Activated CD8-positive, alpha-beta memory T cell treated with anti-CD3 and anti-CD28 coated beads for 4 hours (primary cell): ENCODE measurements at places on chromosomes 16 and 17.
A peak's percentile ranks its signal among the peaks of the same experiment; 100 is the strongest.

DNA sequence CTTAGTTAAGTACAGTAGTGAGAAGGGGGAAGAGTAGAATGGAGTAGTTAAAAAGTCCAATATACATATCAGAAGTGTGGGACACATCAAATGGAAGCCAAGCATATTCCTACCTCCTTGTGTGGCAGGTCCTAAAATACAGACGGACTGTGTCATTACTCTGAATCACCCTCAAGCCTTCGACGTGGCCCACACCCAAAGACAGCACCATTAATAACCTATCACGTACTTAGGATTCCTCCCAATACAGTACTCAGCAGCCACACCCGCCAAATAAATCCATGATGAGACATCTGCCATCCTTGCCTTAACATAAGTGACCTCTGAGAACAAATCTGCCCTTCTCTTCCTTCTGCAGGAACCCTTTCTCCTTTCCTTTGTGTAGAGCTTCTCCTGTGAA is 38.9 kb downstream of the UBE2G1 start:
- no peak for DNase-seq

- DNase-seq, result no peak
Observed at GRCh38 chr17:80365983-80366382, 49.0 kb upstream of the ENDOV start.

- no peak for DNase-seq
Observed at GRCh38 chr16:79158337-79158736, 442.2 kb downstream of the MAF start.

DNA sequence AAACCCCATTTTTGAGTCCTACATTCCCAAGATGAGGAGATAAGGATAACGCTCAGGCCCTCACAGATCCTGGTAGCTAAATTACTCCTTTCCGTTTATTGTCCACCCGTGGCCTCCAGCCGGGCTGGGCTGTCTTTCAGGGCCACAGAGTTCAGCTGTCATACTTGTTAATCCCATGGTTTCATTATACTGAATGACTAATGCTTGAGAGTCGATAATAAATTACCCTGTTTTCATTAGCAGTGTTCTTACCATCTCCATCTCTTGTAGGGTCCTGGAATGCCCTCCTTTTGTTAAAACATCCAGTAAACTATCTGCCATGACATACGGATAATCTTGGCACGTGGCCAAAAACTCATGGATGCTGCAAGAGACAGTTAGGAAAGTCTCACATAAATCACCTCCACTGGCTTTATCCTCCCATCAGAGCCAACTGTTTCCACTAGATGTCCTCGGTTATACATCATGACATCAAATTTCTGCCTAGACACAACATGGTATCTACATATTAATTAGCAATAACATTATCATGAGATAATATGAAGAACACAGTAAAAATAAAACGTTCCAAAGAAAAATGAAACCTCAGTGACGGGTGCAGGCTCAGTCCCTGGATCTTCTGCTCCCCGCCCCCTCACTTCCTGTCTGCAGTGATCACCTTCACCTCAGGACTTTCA is 45.3 kb downstream of the BRD7 start:
- no peak for DNase-seq

DNA sequence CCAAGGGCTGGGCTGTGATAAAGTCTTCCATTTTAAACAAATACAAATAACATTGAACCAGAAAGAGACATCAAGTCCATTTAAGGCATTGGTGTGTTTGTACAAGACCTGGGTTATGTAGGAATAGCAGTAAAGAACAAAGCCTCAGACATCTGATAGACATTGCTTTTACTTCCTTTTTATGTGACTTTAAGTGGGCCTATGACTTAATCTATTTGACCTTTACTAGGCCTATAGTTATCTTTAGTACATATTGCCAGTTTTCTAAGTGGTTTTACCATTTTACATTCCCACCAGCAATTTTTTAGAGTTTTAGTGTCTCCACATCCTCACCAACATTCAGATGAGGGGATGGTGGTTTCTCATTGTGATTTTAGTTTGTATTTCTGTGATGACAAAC is 298.8 kb downstream of the ZFHX3 start:
- no peak for DNase-seq

GRCh38 chr16:10205688-10206087 is 23.5 kb upstream of the GRIN2A start:
- no peak for DNase-seq

- no peak for DNase-seq
Observed at GRCh38 chr16:60818465-60818864, 1217.8 kb downstream of the CDH8 start.

GRCh38 chr16:17026600-17027242 is 444.0 kb downstream of the XYLT1 start:
- peak; percentile 8 for DNase-seq

GRCh38 chr17:57838453-57838852 is 11.4 kb downstream of the MRPS23 start:
- DNase-seq, result no peak

- no peak for DNase-seq
Observed at GRCh38 chr16:52543654-52544053, 3.3 kb downstream of the TOX3 start.

GRCh38 chr16:89536371-89536770 is 24.1 kb upstream of the RPL13 start:
- no peak for DNase-seq

GRCh38 chr17:47731396-47731795 is 1.6 kb upstream of the TBX21 start:
- DNase-seq, result no peak

DNA sequence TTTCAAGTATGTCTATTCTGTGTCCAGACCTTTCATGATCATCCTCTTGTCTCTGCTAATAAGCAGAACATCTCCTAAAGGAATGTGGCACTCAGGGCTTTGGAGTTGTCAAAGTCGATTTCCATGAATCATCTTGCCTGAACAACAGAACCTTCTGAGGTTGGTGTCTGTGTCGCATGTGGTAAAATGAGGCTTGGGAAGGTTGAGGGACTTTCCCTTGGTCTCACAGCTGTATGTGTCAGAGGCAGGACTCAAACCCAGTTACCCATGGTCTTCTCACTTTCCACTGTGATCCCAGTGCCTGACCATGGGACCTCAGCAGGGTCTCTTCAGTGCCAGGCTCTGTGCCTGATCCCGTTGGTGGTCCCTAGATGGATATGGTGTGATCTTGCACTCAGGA is 4.2 kb upstream of the GPRC5B start:
- no peak for DNase-seq

GRCh38 chr17:75854881-75855309 is 240 bp downstream of the WBP2 start:
- DNase-seq, result no peak

GRCh38 chr16:85183564-85183963 is 71.3 kb upstream of the CIBAR2 start:
- DNase-seq, result no peak

- DNase-seq, result no peak
Observed at GRCh38 chr17:80455336-80455710, 21.1 kb downstream of the NPTX1 start.

DNA sequence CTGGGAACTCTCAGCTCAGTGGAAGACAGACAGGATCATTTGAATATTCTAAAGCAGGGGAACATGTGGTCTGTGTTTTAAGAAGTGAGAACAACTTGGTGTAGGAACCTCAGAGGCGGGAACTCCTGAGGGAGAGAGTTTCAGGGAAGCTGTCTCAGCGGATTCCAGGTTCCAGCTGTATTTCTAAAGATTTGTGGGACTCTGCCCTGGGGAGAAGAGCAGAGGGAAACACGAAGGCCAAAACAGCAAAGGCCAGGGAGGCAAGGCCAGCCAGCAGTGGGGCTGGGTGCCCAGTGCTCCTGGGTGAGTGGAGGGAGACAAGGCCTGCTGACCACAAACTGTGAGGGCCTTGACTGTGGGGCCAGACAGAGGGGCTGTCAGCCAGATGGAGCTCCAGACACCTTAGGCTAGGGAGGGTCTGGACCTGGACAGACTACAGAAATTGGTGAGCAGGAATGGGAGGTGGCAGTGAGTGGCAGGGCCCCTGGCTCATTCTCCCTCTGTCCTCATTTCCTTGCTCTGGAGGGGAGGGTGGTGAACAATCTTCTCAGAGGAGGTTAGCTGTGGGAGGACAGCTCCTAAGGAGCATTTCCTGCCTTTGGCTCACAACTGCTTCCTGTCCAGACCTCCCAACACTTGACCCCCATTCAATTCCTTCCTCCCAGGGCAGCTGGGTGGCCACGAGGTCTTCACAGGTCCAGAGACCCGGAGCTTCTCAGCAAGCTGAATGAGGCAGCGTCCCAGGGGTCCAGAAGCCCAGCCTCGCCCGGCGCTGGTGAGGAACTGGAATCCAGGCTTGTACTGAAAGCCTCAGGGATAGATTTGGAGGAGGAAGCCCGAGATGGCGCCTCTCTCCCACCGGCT is 21.0 kb upstream of the FZD2 start:
- DNase-seq, result no peak

GRCh38 chr17:59161477-59161876 is 5.9 kb downstream of the PRR11 start:
- DNase-seq, result no peak

GRCh38 chr16:81214745-81215166 is 23.7 kb upstream of the BCO1 start:
- DNase-seq, result no peak

DNA sequence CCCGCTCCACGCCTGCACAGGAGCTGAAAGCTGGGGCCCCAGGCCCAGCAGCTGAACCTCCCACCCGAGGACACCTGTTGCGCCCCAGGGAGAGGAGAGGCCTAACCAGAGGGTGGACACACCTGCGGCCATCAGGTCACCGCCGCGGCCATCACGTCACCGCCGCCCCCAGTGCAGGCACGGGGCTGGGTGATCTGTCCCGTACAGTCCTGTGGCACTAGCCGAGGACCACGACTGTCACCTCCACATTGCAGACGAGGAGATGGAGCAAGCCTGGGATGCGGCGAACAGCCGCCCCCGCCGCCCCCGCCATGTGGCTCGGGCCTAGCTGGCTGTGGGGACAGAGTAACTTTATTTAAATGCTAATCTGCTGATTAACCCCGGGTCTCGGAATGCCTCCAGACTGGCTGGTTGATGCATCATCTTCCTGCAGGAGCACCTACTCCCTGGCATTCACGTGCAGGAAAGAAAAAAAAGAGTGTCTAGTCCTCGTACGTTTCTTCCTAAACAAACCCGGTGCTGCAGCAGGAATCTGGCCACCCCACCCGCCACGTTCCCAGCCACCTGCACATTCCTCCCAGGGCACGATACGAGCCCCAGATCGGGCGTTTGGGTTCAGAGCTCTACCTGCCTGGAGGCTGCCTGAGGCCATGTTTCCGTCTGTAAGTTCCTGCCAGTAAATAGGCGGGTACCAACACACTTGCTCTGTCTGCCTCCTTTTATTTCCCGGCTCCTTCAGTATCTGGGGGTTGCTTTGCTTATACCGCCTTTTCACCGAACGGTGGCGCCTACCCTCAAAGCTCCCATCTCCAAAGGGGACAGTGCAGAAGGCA is 29.9 kb downstream of the PIEZO1 start:
- no peak for DNase-seq

- DNase-seq, result no peak
Observed at GRCh38 chr17:41680426-41681040, 8.2 kb upstream of the EIF1 start.

- DNase-seq, result no peak
Observed at GRCh38 chr16:67150047-67150832, 558 bp downstream of the B3GNT9 start.

- DNase-seq, result no peak
Observed at GRCh38 chr16:56571525-56571924, 6.7 kb downstream of the MT4 start.

DNA sequence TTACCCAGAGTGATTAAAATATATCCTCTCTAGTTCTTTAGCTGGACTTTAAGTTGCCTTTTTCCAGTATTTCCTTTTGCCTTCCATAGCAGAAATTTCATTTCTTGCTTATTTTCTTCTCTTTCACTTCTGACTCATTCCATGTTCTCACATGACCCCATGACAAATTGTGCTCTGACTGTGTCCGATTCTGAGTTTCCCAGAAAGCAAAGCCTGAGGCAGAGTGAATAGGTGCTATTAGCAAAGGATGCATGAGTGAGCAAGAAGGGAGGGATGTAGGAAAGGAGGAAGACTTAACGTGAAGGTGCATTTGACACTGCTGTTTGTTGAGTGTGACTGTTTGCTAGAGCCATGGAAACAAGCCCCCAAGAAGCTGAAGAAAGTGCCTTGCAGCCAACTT is 82.6 kb upstream of the CNTNAP4 start:
- DNase-seq, result no peak

DNA sequence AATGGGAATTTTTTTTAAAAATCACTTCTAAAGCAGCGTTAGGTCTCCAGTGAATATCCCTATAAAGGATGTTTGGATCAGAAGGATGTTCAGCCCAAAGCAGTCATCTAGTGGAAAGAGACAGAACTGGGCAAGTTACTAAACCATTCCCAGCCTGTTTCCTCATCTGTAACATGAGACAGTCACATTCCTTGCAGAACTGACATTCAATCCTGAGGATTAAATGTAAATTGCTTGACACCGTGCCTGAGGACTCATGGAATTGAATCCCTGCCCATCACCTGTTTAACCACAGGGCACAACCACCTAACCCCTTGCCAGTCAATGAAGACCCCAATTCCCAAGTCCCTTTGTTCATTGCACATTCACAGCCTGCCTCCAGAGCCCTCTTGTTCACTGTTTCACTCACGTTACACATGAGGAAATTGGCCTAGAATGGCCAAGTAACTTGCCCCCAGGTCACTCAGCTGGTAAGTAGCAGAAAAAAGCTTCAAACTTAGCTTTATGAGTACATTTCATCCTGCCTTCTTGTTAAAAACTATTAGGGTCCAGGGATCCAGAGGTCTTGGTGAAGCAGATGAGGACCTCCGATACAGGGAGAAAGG is 1.4 kb downstream of the CMTM2 start:
- no peak for DNase-seq

- no peak for DNase-seq
Observed at GRCh38 chr16:50161950-50162349, 8.8 kb downstream of the TENT4B start.

DNA sequence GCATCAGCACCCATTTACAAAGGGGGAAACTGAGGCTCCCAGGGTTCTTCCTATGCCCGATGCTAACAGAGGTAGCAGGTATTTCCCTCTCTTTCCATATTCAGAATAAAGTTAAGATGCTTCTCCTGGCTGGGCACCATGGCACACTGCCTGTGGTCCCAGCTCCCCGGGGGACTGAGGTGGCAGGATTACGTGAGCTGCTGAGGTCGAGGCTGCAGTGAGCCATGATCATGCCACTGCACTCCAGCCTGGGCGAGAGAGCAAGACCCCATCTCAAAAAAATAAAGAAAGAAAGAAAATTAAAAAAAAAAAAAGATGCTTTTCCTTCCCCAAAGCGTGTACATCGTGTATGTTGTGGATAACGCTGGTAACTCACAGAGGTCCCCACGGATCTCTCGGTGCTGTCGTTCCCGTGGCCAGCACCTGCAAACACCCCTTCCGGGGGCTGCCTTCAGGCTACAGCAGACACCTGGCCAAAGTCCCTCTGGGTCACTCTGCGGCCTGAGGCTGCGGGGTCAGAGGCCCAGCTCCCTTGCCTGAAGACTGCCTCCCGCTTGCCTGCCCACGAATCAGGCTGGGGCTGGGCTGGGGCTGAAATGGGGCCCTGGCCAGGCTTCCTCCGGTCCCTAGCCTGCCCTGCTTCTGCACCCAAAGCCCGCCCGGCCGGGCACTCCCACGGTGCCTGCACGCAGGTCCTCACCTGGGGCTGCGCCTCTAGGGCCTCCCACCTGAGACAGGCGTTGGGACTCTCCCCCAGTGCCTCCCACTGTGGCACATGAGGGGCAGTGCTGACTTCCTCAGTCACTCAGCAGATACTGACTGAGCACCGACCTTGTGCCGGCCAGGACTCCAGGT is 63.1 kb downstream of the ZDHHC7 start:
- DNase-seq, result no peak

GRCh38 chr16:1403733-1404132 is 10.8 kb downstream of the UNKL start:
- no peak for DNase-seq

- no peak for DNase-seq
Observed at GRCh38 chr17:83154311-83155127, 75.1 kb downstream of the METRNL start.

GRCh38 chr16:47660540-47660939 is 199.4 kb downstream of the PHKB start:
- DNase-seq, result no peak
